ENCODE measurements at places on chromosomes 3 and 15.

GRCh38 chr3:9147215-9147895 lies 102.1 kb downstream of the SRGAP3 start:
- DNase-seq: no peak

DNA sequence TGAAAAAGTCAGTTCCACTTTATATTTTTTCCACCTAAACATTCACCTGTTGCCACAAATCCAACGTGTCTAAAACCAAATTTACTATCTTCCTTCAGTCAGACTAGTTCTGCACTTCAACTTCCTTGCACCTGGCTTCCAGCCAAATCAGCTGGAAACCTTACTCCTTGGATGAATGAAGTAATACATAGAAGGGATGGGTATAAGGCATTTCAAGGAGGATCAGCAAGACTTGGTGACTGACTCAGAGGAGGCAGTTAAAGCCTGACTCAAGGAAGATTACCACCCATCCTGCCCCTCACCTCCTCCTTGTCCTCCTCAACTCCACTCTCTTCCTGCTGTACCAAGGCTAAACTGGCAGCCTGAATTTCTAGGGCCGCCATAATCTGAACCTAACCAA lies 37.1 kb downstream of the QTRT2 start:
- DNase-seq: no peak

- no peak for DNase-seq
These were observed 31.4 kb upstream of the TIPARP start for GRCh38 chr3:156642750-156643728.

DNA sequence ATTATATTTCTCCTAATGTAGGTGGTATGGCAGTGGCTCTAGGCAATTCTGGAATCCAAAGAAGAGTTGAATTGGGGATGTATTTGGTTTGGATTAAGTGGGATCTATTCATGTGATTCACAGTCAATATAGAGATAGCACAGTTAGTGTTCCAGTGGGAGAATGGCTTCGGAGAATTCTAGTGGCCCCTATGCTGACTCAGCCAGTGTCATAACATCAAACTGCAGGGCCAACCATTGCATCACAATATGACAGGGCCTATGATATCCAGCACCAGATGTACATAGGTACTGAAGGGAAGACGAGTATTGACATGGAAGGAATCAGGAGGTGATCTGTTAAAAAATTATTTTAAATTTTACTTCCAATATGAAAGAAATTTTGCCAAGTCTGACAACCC lies 302.8 kb upstream of the UBE2E2 start:
- DNase-seq: no peak

DNA sequence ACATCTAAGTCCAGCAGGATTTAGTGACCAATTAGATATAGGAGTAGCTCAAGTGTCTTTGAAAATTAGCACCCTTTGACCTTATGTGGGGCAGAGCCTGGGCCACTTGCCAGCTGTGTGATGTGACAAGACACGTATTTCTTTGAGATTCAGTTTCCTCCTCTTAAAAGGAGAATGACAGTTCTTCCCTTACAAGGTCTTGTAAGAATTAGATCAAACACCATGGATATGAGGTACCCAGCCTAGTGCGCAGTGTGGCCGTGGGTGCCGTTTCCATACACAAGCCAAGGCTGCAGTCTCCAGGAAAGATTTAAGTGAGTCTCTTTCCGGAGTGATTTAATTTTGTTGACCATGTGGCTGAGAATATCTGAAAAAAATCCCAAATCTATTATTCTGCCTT lies 46.3 kb downstream of the ARHGAP31 start:
- DNase-seq: no peak

- no peak for DNase-seq
These were observed 19.6 kb downstream of the CHRD start for GRCh38 chr3:184399410-184399809.

- DNase-seq: no peak
These were observed 26.3 kb downstream of the RAB43 start for GRCh38 chr3:129095285-129095684.

GRCh38 chr3:173789530-173790162 lies 392.1 kb downstream of the NLGN1 start:
- no peak for DNase-seq

- no peak for DNase-seq
These were observed 9.4 kb upstream of the CACNA1D start for GRCh38 chr3:53484984-53485383.

DNA sequence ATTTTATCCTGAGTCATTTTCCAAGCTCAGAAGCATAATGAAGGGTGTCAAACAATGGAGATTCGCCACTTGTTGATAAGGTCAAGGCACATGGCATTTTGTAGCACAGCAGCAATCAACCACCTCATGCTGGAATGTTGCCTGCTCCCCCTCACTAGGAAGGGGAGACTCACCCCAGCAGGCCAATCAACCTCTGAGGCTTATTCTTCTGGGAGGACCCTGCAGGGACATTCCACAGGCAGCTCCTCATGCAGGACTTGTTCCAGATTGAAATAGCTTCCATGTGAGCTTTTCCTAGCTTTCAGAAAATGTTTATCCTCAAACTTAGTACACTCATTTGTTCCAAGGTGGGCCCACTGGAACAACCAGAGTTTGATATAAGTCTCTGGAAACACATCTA lies 77.6 kb downstream of the SSR3 start:
- DNase-seq: peak; percentile 43

- DNase-seq: no peak
These were observed 1.7 kb downstream of the TJP1 start for GRCh38 chr15:29820394-29821154.

GRCh38 chr3:17592956-17593355 lies 149.5 kb downstream of the TBC1D5 start:
- no peak for DNase-seq

DNA sequence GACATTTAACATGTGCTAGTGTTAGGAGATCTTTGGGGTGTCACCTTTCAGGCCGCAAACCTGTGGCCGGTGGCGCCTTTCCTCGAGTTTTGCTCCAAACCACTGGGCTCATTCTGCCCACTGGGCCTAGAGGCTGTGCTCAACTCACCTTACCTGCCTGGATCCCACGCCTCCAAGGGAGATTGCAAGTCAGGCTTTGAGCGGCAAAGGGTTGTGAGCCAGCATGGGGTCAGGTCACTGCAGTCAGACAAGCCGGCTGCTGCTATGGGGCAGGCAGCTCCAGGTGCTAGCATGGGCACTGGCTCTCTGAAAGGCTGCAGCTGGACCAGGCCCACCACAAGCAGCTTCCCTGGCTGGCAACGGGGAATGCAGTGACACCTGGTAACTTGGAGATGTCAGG lies 265.5 kb downstream of the ZBBX start:
- DNase-seq: peak; percentile 4

- DNase-seq: no peak
These were observed 5.4 kb upstream of the SENP7 start for GRCh38 chr3:101518421-101518871.

GRCh38 chr15:92606126-92606835 lies 49.3 kb downstream of the FAM174B start:
- DNase-seq: no peak

- peak; percentile 61 for DNase-seq
These were observed 1.4 kb downstream of the FURIN start for GRCh38 chr15:90869601-90870353.

GRCh38 chr15:85578941-85579701 lies 198.7 kb downstream of the AKAP13 start:
- no peak for DNase-seq

DNA sequence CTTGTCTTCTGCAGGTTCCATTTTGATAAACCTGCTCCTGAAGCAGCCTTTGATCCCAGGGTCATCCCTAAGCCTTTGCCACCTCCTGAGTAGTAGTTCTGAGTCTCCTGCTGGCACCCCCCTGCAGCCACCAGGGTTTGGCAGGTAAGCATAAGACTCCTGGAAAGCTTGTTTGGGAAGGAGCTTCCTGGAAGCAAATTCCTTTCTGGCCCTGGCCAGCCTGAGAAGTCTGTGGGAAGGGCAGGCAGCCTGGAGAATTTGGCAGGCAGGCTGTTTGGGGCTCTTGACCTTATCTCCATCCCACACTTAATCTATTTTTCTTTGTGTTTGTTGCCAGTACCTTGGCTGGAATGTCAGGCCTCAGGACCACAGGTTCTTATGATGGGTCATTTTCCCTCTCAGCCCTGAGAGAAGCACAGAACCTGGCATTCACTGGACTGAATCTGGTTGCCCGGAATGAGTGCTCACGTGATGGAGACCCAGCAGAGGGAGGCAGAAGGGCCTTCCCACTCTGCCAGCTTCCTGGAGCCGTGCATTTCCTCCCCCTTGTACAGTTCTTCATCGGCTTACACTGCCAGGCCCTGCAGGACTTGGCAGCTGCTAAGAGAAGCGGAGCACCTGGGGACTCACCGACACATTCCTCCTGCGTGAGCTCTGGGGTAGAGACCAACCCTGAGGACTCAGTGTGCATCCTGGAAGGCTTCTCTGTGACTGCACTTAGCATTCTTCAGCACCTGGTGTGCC lies 13.4 kb downstream of the ATRIP start:
- DNase-seq: no peak

DNA sequence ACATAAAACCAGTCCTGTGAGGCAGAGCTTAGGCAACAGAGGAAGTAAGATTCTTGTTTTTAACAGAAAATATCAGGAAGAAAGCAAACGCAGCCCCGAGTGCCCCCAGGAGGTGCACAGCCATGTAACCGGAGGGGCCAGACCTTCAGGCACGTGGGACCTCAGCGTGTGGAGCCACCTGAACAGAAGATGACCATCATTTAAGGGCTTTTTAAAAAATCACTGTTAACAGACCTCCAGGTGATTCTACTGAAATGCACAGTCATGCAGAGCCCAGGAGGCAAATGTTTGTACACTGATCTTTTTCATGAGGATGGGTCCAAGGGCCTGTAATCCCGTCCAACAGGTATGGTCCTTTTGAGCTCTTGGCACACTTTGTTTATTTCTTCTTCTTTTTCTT lies 38.8 kb downstream of the SPG21 start:
- DNase-seq: no peak

GRCh38 chr3:173109143-173109542 lies 31.9 kb downstream of the SPATA16 start:
- DNase-seq: peak; percentile 3
